ENCODE measurements at places on chromosomes 2 and 18.

- no peak for DNase-seq
Measured at GRCh38 chr18:36296650-36297416, 680 bp upstream of the FHOD3 start.

DNA sequence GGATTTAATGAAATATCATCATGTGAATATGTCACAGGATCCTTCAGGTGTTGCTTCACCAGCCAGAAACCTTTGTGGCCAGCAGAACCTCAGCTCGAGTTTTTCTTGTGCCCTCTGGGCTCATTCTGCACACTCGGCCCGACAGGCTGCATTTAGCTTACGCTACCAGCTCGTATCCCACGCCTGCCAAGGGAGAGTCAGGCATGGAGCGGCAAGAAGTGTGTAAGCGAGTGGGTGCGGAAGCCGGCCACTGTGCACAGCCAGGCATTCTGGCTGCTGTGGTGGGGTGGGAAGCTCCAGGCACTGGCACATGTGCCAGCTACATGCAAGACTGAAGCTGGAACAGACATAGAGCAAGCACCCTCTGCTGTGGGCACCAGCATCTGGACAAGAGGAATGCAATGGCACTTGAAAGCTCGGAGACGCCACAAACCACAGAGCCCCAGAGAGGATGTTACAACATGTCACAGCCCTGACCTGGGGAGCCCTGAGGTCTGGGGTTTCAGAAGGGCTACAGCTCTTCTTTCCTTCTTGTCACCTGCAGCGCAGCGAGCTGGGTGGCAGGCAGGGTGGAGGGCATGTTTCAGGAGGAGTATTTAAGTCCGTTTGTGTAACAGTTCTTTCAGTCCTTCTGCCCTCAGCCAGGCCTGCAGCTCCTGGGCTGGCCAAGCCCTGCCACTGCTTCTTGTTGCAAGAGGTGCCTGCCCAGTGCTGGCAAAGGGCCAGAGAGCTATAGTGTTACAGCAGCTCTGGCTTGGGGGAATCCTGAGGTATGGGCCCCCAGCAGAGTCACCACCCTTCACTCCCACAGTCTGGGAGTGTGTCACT is 257.3 kb upstream of the HNMT start:
- no peak for DNase-seq

- no peak for DNase-seq
Measured at GRCh38 chr2:149080099-149080498, 41.6 kb downstream of the LYPD6B start.

- peak; percentile 10 for DNase-seq
Measured at GRCh38 chr2:121080013-121080772, 204.8 kb downstream of the TFCP2L1 start.

- no peak for DNase-seq
Measured at GRCh38 chr2:95029898-95030341, 4.4 kb downstream of the MAL start.

DNA sequence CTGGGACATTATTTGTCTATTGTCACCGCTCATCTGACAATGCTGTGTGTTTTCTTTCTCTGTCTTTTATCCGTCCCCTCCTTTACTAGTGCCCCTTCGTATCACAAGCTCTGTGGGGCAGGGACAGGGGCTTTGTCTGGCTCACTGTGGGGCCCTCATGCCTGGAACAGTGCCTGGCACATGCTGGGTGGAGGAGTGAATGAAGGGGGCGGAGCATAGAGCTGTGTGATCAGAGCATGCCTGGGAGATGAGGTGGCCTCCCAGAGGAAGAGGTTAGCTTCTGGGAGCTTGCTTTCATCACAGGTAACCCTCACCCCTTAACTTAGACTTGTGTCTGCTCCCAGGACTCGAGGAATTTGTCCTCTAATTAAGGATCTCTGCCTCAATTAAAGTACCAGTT is 16.4 kb downstream of the MTCL1 start:
- no peak for DNase-seq

GRCh38 chr2:71939588-71940535 is 207.8 kb downstream of the CYP26B1 start:
- no peak for DNase-seq

DNA sequence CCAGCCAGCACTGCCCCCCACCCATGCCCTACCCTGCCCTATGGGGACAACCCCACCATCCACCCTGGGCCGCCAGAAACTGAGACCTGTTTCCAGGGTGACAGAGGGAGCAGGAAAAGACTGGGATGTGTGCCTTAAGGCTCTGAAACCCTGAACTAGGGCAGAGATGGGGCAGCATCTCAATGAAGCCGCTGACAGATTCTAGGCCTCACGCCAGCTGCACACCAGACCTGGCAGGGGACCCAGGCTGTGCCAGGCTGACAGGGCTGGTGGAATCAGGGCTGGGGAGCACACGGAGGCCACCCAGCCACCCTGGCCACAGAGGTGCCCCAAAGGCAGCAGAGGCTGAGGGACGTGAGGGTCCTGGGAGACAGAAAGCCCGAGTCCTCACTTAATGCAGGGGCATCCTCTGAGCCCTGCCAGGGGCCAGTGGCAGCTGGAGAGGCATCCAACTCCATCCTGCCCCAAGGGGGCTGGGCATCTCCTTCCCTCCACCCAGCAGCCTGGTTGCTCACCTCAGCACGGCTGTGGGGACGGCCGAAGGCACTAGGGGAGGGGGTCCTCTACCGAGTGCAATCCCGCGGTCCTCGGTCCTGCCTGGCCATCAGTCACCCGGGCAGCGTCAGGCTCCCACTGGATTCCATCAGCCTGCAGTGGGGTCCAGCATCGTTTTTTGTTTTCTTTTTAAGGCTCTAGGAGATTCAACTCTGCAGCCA is 169.2 kb downstream of the ZFP36L2 start:
- no peak for DNase-seq

DNA sequence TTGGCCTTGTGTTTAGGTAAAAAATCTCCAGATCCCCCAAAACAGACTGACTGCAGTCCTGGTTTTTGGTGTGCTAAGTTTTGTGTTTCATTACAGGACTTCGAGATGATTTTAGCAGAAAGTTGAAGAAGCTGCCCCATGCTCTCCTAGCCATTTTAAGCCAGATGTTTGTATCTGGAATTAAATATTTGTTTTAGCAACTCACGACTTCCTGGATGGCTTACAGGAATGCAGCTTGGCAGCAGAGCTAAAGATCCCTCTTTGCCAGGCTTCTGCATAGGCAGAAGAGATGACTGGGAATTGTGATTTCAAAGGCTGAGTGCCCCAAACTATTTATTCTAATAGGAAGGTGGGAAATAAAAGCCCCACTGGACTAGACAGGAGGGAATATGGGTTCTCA is 31.1 kb downstream of the ONECUT2 start:
- DNase-seq = no peak

GRCh38 chr18:32511147-32511546 is 40.5 kb upstream of the GAREM1 start:
- no peak for DNase-seq

DNA sequence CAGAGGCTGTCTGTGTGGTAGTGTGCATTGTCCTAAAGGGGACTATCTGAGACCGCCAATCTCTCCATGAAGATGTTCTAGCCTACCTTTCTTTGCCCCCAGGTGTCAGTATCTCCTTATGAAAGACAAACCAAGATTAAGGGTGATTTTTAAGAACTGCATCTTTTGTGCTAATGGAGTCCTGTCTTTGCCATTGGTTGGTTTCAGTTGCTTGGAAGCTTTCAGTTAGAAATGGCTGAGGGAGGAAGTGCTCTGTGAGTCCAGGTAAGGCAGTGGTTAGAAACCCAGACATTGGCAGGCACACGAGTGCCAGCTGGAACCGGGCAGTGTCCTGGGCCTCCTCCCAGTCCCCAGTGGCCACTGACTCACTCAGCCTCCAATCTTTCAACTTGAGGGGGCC is 111.3 kb downstream of the DOCK10 start:
- no peak for DNase-seq

- no peak for DNase-seq
Measured at GRCh38 chr2:21118302-21118920, 5.4 kb upstream of the TDRD15 start.

GRCh38 chr2:241540771-241541561 is 17.6 kb upstream of the BOK start:
- peak; percentile 24 for DNase-seq

- DNase-seq = no peak
Measured at GRCh38 chr2:172345956-172346555, 81.3 kb upstream of the ITGA6 start.

DNA sequence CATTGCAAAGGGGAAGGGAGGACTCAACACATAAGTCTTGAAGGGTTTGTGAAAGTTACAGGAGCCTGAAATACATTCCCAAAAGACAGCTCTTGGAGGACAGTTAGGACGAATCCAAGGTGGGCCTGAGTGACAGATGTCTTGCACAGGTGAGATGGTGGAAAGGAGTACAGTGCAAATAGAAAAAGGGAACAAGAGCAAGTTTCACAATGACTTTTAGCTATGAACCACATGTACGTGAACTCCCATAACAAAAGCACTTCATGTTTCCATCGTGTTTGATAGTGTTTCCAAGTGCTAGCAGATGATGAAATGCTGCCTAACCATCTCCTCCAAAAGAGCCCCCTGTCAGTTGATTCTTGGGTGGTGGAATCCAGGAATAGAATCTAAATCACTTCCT is 1.8 kb downstream of the IL18RAP start:
- DNase-seq = no peak

DNA sequence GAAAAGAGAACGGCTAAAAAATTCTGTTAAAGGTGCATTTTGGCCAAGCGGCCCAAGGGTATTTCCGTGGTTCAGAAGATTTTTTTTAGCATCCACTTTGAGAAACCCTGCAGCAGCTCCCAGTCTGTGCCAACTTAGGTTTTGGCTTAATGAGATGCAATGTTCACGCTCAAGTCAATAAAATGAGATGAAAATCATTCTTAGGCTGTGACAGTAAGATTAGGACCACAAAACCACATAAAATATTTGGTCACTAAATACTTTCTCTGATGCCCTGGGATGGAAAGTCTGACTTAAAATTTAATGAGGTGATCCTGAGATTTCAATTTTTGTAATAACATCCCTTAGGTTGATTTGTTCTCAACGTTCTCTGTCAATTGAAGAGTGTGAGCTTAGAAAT is 74.2 kb upstream of the FHL2 start:
- no peak for DNase-seq

DNA sequence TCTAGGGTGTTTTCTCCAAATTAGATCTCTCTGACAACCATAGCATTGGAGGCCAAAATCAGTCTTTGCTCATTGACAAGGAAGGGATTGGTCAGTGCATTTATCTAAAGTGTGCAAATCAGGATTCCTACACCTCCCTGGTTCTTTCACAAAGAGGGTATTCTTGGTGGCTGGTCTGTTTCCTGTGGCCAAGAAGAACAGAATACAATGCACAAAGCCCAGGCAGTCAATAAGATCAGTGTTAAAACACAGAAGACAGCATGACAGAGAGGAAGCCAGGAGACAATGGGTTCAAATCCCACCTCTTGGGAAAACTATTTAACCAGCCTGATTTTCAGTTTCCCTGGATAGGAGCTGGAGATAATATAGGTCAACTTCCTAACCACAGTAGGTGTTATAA is 46.1 kb upstream of the THOC1 start:
- no peak for DNase-seq

GRCh38 chr2:187169864-187170263 is 278.2 kb downstream of the CALCRL start:
- DNase-seq = no peak

DNA sequence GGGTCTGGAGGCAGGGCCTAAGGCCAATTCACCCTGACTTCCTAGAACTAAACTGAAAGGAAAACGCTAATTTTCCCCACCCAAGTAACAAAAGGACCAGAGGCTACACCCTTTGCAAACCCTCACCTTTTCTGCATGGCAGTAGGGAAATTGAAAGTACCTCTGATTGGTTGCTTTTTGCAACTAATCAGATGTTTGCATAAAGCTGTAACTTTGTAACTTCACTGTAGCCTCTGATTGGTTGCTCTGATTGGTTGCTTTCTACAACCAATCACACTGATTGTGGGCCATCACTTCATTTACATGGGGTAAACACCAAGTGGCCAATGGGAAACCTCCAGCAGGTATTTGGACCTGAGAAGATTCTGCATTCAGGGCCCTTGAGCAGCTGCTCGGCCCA is 20.8 kb downstream of the EIPR1 start:
- DNase-seq = no peak

GRCh38 chr2:118667964-118668363 is 179.5 kb downstream of the EN1 start:
- no peak for DNase-seq

DNA sequence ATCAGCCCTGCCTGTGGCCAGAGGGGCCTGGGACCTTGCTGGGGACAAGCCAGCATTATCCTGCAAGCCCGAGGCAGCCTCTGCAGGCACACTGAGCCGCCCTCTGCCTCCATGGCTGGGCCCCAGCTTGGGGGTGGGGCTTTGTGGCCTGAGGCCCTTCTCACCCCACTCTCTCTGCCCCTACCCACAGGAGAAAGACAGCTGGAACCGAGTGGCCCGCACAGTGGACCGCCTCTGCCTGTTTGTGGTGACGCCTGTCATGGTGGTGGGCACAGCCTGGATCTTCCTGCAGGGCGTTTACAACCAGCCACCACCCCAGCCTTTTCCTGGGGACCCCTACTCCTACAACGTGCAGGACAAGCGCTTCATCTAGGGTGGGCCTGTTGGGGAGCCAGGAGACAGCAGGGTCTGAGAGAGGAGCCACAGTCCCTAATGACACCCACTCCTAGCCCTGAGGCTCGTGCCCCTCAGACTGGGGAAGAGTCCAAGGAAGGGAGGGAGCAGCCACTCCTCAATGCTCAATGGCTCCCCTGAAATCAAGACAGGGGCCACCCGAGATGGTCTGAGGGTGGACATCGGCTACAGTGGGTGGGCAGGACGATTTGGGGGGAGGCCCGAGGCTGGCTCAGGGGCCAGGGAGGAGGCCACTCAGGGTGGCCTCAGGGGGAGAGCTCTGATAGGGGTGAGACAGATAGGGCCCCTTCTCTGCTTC is 4.4 kb upstream of the CHRNG start:
- DNase-seq = no peak

GRCh38 chr2:190674966-190675650 is 26.2 kb downstream of the NAB1 start:
- DNase-seq = no peak

- DNase-seq = no peak
Measured at GRCh38 chr18:3321133-3321812, 59.3 kb downstream of the MYL12B start.

DNA sequence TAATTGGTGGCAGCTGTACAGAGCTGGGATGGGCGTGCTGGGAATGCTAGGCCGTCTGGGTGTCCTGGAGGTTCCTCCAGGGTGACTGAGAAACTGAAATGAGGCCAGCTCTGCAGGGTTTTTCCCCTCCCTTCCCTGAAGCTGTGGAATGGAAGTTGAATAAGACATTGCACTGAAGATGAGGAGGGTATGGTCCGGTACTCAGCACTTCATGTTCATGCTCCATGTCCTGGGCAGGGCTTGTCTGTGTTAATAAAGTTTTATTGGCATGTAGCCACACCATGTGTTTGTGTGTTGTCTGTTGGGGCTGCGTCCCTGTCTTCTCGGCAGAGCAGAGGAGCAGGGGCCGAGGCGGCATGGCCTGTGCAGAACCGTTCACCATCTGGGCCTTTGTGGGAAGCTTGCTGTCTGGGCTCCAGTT is 154.0 kb downstream of the LDLRAD4 start:
- DNase-seq = no peak

DNA sequence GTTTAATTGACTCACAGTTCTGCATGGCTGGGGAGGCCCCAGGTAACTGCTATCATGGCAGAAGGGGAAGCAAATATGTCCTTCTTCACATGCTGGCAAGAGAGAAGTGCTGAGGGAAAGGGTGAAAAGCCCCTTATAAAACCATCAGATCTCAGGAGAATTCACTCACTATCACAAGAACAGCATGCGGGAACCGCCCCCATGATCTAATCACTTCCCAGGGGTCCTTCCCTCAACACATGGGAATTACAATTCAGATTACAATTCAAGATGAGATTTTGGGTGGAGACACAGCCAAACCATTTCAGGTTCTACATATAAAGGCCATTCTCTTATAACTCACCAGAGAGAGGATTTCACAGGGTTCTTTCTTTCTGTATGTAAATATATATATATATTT is 62.9 kb downstream of the VRK2 start:
- DNase-seq = no peak
